ENCODE measurements at places on chromosomes 5 and 9.

DNA sequence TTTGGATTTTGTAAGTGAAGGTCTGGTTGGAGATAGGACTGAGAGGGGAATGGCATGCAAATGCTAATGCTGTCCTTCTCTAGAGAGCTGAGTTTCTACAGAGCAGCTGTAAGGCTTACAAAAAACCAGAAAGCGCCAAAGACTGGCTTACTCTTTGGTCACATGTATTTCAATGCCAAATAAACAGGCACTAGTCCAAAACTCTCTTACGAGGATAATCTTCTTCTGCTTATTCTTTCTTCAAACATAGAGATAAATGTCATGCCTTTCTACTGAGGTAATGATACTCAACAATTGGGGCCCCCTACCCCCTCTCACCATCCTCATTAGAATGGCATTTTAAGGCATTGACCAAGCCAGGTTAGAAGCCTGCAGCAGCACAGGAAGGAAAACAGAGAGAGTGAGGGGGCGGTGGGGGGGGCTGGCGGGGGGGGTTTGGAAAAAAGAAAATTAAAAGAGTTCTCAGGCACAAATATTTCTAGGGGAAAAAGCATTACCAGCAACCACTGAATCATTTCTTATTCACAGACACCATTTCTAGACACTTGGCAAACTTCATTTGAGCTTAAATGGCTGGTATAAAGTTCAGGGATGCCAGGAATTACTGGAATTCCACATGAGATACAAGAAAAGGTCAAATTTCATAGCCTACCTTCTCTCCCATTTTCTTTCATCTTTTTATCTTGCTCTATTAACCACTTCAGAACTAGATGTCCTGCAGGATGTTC, 34.0 kb downstream of the PUM3 start:
- DNase-seq = no peak

DNA sequence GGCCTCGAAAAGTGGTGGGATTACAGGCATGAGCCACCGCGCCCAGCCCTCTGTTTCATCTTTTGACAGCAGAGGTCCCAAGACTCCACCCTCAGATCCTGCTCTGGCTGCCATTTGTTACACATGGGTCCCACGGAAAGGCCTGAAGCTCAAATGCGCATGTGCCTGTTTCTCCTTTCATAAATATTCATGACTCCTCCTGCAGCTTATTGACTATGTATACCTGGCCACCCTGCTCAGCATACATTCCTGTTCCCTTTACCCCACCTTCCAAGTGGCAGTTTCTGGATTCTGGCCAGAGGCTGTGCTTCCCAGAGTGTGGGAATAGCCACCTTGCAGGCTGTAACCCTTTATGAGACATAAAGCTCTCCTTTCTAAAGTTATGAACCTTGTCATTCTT, 46.5 kb downstream of the AUH start:
- DNase-seq = no peak

- no peak for DNase-seq
These were observed 62.6 kb downstream of the ANGPTL2 start for GRCh38 chr9:127059765-127060361.

DNA sequence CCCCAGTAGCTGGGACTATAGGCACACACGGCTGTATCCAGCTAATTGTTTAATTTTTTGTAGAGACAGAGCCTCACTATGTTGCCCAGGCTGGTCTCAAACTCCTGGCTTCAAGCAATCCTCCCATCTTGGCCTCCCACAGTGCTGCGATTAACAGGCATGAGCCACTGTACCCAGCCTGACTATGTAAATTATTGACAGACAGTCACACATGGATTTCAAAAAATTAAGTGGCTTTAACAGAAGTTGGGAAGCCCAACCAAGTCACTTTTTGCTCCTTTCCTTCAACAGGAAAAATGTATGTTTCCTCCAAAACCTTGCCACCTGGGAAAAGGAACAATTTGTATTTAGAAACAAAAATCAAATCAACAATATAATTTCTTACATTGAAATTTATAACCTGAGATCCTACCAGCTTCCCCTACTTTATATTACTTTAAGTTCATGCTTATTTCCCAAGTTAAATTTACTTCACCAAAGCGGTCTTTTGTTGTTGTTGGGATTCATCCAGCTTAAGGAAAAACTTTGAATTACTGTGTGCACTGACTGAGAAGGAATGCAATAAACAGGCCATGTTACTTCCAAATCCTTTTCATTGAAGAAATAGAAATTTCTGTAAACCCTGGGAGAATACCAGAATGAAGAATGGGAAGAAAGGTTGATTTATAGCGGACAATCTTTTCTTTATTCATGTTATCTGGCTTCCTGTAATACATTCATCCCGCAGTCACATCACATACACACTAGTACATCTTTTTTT, 8.6 kb downstream of the PCA3 start:
- DNase-seq = no peak

- no peak for DNase-seq
These were observed 134.1 kb upstream of the IFNE start for GRCh38 chr9:21616082-21616778.

- DNase-seq = no peak
These were observed 76.6 kb upstream of the TBCA start for GRCh38 chr5:77852514-77853352.

DNA sequence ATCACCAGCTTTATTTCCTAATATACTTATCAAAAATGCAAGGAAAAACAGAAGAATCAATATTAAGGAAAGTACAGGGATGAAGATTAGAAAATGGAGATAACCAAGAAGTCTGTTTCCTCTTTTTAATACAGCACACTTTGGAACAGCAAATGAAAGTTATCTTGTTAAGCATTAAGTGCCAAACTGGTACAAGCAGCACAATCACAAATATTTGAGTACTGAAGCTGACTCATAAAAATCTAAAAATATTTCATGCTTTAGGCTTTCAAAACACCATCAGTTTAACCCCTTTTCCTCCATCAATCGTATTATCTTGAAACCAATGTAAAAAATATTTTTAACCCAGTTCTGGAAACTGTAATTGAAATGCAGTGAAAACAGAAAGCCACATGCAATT, 2.7 kb downstream of the FBXW11 start:
- DNase-seq = no peak

- DNase-seq = no peak
These were observed 197.7 kb downstream of the PLK2 start for GRCh38 chr5:58262226-58262625.

GRCh38 chr5:77560677-77561263, 68.7 kb upstream of the WDR41 start:
- no peak for DNase-seq

DNA sequence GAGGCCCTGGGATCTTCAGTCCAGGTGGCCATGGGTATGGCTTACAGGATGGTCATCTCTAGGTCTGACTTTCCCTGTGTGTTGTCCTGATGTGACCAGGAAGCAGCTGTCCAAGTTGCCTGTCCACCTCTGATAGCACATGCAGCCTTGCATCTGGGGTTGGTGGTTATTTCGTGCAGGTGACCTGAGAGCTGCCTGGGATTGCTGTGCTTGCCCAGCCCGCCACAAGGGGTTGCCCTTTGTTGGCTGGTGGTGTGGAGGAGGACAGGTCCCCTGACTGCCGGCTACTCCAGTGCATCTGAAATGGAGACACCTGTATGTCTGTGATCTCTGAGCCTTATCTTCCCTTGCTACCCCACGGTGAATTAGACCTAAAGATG, 212.6 kb downstream of the ARHGAP26 start:
- no peak for DNase-seq

- no peak for DNase-seq
These were observed 282.1 kb downstream of the CRB2 start for GRCh38 chr9:123637945-123638634.

GRCh38 chr5:54881286-54882005, 103.9 kb downstream of the ESM1 start:
- DNase-seq = no peak

DNA sequence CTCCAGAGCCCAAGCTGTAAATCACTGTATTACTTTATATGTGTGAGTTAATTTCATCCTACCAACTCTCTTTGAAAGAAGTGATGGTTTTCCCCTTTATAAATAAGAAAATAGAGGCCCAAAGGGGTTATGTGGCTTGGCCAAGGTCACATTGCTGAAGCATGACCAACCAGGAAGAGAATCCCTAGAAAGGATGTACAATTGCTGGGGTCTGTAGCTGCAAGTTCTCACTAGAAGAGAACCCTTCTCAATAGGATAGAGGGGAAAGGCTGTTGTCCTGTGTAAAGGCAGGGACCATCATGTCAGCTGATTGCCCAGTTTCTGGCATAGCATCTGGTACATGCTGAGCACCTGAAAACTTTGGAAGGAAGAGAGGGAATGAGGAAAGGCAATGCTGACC, 39.0 kb upstream of the FAT2 start:
- no peak for DNase-seq

GRCh38 chr5:157603333-157604190, 28.0 kb upstream of the ADAM19 start:
- no peak for DNase-seq

GRCh38 chr9:126207256-126207655, 119.4 kb upstream of the MVB12B start:
- no peak for DNase-seq

- DNase-seq = no peak
These were observed 37.0 kb upstream of the SYNPO start for GRCh38 chr5:150603491-150603890.

DNA sequence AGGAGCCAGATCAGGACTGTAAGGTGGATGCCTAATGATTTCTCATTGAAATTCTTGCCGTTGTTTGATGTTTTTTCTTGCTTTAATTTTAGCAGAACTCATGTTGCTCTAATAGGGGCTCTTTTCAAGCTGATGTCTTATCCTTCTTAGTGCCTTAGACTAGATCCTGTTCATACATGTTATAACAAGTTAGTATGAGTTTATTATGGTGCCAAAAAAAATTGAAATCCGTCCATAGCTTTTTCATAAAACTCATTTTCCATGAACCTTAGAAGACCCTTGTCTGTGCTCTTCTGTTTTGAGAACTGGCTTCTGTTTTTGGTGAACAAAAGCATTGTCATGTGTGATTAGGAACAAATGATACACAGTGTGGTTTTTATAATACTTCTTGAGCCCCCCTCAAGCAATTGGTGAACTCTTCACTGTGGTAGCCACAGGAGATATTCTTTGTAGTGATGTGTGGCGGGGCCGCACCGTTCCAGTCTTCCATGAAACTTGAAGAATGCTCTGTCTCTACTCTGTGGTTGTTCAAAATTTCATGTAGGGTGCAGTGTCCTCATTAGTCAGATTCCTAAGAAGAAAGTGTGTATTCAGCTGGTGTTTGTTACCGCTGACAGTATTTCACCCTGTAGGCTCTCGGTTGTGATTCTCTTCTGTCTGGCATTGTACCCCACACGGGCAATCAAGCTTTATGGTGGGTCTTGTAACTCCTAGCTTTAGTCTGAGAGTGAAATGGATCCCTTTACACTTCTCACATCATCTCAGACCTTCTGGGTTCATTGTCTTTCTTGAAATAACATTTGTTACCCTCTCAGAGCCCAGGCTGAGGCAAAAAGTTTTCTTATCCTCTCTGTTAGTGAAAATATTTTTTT, 10.7 kb downstream of the OTULIN start:
- DNase-seq = no peak

GRCh38 chr5:172801179-172801671, 30.2 kb upstream of the DUSP1 start:
- no peak for DNase-seq

DNA sequence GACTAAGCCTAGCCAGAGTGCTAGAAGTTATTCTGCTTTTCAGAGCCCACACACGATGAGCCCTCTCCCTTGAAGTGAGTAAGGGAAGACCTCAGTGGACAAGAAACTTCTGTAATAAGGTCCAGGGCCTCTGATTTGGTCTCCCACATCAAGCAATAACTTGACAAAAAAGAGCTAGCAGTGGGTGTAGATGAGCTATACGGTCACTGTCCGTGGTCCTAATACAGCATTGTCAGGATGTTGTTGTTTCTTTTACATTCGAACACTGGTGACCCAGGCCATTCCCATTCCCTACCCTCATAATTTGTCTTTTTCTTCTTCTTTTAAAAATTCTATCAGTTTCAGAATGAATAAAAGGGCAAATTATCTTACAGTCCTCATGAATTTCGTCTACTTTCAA, 5.2 kb downstream of the PCSK1 start:
- DNase-seq = no peak

GRCh38 chr9:12141422-12141821, 551.8 kb upstream of the TYRP1 start:
- no peak for DNase-seq

DNA sequence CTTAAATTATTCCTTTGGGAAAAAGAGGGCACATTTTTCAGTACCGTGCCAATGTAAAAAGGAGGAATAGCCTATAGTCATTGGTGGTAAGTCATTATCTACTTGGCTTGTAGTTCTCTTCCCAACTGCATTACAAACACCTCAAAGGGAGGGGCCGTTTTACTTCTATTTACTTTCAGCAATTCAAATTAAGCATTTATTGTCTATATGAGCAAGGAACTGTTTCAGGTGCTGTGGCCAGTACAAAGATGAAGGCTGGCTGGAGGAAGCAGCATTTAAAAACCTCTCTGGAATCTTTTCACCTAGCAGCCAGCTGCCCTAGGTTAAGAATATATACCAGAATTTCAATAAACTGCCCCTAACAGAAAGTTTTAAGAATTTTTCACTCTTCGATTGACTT, 48.9 kb downstream of the SEMA6A start:
- DNase-seq = no peak

GRCh38 chr5:81308836-81309235, 7.4 kb downstream of the ZCCHC9 start:
- DNase-seq = no peak

DNA sequence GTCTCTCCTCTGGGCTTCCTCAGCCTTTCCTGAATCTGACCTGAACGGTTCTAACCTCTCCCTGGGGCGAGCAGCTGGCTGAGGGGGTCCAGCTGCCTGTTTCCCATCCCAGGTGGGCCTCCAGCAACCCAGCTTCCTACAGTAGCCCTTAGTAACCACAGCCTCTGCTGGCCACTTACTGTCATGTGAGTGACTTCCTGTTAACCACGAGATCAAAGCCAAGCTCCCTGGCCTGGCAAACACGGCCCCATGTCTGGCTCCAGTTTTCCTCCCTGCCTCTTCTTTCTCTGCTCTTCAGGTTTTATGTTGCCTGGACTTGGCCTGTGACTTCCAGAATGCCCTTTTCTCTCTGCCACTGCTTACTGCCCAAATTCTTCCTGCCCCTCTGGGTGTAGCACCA, 47.2 kb upstream of the DAB2IP start:
- DNase-seq = no peak

GRCh38 chr9:35397216-35397698, 92.7 kb upstream of the RUSC2 start:
- no peak for DNase-seq

DNA sequence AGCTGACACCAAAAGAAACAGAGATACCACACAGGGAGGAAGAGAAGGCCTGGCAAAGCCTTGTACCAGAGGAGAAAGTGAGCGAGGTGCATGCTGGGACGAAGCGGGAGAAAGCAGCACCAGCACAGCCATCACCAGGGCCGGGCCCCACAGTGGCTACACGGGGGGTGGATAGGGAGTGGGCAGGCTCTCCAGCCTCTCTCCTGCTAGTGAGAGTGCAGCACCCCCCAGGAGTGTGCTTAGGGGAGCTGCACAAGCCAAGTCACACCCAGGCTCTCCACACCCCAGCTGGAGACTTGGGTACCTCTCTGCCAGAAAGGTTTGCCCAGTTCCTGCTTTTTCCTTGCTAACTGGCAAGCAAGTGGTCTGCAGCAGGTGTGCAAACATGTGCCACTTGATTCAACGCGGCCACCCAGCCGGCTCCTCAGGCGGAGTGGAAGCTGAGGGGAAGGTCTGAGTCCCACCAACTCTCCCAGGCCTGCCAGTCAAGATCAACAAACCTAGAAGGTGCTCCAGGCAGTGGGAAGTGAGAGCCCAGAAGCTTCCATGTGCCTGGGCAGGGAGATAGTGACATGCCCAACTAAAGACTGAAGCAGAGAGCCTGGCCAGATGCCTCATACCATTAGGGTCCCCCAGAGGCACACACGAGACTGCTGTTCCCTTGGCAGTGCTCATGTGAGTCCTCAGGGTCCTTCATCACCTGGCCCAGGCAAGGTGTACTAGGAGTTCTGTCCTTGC, 39.9 kb downstream of the BICD2 start:
- DNase-seq = no peak
